MV-4-11 (cell line): ENCODE measurements at places on chromosomes 13 and 19.
A peak's percentile ranks its signal among the peaks of the same experiment; 100 is the strongest.

DNA sequence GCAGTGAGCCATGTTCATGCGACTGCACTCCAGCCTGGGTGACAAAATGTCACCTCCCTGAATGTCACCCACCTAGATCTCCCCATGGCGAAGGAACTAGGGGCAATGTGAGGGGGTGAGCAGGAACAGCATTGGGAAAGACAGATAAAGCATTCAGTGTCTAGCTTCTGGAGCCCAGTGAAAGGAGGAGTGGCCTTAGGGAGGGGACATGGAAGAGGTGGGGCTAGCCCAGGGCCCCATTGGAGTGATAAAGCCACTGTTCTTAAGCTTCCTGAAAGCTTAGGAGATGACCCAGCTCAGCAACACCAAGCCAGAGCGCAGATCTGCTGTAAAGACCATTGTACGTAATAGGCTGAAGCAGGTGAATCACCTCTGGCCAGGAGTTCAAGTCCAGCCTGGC lies 13.0 kb upstream of the KCNN1 start:
- no peak for DNase-seq

- no peak for DNase-seq
Observed at GRCh38 chr19:55579766-55580621, 654 bp downstream of the ZNF579 start.

DNA sequence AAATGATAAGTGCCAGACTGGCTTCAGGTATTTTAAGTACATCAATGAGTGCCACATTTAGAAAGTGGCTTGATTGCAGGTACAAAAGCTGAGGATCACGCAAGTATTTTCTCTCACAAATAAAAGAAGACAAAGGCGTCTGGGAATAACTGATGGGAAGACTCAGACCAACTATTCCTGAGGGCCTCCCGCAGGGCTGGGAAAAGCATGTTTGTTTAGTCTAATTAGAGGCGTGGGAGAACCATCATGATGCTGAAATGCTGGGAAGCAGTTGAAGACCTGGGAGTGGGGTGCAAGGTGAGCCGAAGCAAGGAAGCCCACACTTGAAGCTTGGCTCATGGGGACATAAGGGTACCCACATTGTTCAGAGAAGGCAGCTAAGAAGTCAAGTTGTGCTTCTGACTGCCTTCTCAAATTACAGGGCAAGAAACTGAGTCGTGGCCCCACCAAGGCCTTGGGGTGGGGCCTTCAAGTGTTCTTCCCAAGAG lies 536.0 kb downstream of the MYO16 start:
- no peak for DNase-seq

DNA sequence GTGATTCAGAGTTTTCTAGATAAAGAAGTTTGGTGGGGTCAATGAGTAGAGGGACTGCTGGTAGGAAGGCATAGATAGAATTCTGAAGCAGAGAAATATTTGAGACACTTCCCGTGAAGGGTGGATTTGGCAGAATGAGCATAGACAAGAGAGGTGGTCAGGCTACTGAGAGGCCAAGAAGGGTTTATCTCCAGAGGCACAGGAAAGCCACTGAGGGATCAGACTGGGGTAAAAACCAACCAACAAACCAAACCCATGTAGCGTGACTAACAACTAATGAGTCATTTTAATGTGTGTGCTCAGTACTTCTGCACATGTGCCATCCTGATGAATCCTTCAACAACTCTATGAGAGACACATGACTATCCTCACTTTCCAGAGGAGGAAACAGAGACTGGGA lies 60.0 kb upstream of the SERP2 start:
- DNase-seq: peak; percentile 91

- DNase-seq: peak; percentile 23
Observed at GRCh38 chr19:12840091-12841079, 2.1 kb downstream of the MAST1 start.

DNA sequence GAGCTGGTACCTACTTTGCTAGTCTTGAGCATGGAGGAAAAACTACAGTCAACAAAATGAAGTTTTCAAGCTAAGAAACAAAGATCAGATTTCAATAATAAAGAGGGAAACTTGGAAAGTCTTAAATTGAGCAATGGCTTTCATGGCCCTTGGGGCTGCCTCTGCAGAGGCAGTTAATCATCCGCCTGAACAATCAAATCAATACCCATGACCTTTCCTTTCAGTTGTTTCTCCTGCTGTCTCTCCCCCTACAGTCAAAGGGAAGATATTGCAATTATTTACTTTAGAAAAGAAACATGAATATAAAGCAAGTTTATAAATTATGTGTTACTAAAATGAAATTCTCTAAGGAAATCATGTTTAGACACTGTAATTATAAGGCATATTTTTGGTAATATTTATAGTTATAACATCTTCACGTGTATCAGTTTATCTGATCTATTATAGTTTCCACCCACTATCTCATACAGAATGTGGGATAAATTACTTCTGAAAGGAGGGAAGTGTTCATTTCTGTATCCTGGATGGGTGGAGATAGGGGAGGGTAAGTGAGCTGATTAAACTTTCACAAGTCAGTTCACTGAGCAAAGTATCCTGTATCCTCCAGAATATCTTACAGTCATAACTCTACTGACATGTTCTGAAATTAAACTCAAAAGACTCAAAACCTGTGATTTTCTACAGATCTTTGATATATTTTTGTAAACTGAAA lies 72.4 kb upstream of the TSC22D1 start:
- peak; percentile 11 for DNase-seq

- DNase-seq: no peak
Observed at GRCh38 chr13:41244556-41244955, 18.8 kb downstream of the MTRF1 start.

DNA sequence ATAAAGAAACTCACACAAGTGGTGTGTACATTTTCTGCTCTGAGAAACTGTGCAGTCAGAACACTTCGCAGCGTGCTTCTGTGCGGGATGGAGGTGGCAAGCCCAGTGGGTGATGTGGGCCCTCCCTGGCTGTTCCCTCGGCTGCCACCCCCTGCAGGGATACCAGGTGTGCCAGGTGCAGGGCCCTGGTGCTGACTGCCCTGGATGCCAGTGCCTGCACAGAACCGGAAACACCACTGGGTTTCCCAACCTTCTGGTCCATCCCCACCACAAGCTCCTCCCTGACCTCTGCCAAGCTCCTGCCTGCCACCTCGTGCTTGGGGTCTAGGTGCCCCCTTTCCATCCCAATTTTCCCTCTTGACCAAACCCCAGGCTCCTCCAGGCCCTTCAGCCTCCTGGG lies 81.9 kb upstream of the MCF2L start:
- DNase-seq: no peak

GRCh38 chr19:41928754-41929535 lies 696 bp upstream of the ERFL start:
- peak; percentile 74 for DNase-seq
